ENCODE measurements at places on chromosomes 2 and 18. TPM values are rescaled to one million over a fixed set of nuclear protein-coding genes. Genes with fewer than 3 reads are reported as not detected.

The CREG2 gene
- total RNA-seq = 0.98 TPM

The RNF144A gene
- 20.0 TPM for total RNA-seq

DNA sequence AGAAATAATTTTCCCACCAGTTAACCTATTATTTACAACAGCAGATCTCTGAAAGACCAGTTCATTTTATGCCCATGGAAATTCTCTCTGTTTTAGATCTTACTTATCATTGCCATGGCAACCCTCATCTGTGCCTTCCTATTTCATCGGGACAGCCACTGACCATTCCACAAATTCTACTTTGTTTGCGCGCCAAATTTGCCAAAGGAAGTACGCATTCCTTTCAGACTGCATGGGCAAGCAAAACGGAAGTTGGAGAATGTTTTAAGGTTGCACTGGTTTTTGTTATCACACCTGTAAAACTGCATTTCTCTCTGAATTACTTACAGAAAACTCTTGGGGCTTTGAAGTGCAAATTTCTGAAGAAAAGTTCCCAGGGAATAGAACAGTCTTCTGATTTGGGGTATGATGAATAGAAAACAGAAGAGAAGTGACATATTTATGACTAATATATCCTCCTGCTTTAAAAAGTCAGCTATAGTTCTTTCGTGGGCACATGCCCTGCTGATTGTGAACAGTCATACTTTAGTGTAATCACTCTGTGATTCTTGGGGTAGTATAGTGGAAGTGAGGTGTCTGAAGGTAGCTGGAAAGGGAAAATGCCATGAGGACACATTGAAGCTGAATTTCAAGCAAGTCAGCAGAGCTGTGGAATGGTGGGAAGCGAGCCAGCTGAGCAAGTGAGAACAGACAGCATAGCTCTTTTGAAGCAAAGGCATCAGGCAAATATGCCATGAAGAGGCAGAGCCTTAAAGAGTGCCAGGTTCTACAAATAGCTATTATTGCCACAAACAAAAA, 20.9 kb downstream of the NETO1 start:
- no peak for DNase-seq

DNA sequence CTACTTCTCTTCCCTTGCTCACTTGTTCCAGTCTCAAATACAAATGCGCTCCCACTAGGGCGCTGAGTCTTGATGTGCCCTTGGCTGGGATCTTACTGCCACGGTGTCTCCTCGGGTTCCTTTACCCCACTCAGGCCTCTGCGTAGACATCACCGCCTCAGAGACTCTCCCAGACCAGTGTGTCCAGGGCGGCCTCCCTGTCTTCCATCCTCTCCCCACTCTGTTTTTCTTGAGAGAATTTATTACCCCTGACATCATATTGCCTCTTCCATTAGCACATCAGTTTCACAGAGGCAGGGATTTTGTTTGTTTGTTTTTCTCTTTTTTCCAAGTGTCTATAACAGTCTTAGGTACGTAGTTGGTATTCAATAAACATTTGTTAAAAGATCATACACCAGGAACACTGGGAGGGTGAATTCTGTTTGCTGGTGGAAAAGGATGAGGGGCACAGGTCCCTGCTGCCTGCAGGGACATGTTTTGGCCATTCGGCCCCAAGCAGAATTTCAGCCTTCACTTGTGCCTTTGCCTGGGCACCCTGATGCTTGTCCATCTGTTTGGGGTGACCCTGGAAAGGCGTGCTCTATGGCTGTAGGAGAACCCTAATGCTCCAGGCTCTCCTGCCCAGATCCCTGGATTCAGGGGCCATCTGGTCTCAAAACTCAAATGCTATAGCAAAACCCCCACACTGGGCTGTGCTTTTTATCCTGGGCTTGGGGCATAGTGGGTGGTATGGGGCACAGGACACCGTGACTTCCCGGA, 55.0 kb downstream of the RPL37A start:
- no peak for DNase-seq

GRCh38 chr2:55743583-55743982, 49.9 kb upstream of the PNPT1 start:
- no peak for DNase-seq

DNA sequence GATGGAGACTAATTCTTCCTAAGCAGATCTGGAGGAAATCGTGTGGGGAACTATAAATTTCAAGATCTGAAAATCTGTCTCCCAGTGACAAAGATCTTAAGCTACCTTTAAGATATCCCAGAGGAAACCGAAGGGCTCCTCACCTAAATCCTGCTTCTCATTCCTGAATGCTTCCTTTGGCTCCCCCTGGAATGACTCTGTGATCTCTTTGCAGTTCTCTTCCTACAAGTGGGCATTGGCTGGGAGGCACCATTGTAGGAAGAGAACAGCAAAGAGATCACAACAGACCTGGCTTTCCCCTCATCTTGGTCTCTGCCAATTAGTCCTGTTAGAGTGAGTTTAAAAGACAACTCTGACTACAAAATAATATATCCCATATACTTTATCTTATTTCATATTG, 70.0 kb upstream of the KCNH7 start:
- DNase-seq = no peak

DNA sequence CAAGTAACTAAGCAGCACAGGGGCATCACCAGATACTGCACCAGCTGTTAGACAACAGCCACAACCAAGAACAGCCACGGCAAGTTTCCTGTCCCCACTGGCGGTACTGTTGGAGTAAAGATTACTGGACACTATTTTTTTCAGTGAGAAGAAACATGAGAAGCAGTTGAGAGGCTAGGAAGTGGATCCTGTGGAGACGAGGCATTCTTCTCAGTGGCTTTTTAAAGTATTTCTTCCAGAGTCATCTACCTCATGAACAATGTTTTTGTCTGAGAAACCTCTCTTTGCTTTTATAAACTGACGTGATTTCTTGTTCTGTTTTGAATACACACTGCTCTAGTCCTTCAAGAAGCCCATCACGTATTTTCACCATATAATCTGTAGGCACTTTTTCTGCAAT, 18.8 kb downstream of the TM4SF20 start:
- DNase-seq = no peak

DNA sequence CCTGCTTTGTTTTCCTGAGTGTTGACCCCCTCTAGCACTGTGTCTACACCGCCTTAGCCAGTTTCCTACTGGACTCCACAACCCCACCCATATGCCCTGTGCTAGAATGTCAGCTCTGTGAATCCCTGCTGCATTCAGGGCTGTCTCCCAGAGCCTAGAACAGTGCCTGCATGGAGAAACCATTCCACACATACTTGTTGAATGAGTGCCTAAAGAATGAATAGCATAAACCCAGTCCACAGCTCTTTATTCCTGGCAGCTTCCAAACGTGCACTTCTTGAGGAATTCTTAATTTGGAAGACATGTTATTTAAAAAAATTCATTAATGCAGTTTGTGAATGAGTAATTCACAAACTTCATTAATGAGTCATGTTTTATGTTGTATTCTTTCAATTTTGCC, 6.5 kb upstream of the NAPG start:
- no peak for DNase-seq
